ENCODE measurements at places on chromosomes 7 and 10.
A peak's percentile ranks its signal among the peaks of the same experiment; 100 is the strongest.

DNA sequence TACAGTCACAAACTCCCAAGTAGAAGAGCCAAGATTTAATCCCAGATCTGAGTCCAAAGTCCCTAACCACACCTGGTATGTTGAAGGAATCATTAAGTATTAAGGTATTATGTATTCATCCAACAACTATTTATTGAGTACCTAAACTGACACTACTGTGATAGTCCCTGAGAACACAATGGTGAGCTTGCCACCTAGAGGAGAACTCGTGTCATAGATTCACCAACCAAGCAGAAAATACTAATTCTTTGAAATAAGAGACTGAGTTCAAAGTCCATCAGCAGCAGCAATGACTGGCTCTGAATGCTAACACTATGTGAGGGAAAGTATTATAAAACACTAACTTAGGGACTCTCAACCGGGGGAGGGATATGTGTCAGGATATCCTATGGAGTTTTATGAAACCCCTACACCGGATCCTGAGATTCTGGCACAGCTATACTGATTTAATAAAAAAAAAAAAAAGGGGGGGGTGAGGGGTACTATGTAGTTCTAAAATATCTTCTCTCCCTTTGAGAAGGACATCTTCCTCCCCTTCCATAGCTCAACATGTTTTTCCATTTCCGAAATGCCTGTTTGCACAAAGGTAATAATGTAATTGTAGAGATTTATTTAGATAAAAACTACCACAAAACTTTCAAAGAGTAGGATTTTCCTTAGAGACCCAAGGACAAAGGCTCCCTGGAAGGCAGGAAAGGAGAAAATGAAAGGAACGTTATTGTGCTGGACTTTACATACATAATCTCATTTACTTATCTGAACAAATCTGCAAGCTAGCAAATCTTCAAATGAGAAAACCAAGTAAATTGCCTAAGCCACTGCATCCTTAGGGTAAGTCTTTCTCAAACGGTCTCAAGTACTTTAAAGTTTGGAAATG is 1.6 kb downstream of the NCOA4 start:
- DNase-seq: peak; percentile 42

DNA sequence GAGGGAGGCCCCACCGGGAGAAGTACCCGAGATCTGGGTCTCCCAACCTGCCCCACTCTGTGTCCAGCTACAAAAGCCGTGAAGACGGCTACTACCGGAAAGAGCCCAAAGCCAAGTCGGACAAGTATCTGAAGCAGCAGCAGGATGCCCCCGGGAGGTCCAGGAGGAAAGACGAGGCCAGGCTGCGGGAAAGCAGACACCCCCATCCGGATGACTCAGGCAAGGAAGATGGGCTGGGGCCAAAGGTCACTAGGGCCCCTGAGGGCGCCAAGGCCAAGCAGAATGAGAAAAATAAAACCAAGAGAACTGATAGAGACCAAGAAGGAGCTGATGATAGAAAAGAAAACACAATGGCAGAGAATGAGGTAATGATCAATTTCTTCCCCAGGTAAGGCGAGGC is 59.1 kb upstream of the PDCD4 start:
- no peak for DNase-seq

GRCh38 chr10:71736570-71736952 is 17.0 kb upstream of the C10orf105 start:
- no peak for DNase-seq

DNA sequence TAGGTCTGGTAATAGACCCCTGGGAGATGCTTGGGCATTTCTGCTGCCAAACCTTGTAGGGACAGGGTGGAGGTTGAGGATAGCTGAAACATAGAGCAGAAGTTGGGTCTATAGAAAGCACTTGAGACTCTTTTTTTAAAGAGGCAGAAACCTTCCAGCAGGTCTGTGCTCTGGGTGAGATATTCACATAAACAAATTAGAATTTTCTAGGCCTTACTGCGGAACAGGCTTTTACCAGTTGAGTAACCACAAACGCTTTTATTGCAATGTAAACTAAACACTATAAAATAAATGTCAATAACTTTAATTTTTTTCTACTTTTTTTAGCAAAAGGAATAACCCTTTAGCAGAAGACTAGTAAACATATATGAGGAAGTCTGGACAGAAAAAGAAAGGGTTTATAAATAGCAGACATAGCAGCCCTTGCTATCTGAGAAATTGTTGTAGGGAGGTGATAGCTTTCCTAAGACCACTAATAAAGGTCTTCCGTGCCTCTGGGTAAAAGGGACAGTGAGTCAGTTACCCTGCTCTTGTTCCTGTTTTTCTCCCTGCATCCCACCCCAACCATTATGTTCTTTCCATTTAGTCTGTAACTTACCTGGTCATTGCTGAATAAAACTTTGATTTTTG is 38.7 kb downstream of the CACNB2 start:
- no peak for DNase-seq

DNA sequence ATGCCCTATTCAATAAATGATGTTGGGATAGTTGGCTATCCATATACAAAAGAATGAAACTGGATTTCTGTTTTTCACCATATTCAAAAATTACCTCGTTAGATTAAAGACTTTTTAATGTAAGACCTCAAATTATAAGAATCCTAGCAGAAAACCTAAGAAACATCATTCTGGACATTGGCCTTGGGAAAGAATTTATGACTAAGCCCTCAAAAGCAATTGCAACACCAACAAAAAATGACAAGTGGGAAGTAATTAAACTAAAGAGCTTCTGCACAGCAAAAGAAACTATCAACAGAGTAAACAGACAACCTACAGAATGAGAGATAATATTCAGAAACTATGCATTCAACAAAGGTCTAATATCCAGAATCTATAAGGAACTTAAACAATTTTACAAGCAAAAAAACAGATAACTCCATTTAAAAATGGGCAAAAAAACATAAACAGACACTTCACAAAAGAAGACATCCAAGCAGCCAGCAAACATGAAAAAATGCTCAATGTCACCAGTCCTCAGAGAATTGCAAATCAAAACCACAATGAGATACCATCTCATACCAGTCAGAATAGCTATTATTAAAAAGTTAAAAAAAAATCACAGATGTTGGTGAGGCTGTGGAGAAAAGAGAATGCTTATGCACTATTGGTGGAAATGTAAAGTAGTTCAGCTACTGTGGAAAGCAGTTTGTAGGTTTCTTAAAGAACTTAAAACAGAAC is 309.8 kb downstream of the AHR start:
- DNase-seq: no peak

DNA sequence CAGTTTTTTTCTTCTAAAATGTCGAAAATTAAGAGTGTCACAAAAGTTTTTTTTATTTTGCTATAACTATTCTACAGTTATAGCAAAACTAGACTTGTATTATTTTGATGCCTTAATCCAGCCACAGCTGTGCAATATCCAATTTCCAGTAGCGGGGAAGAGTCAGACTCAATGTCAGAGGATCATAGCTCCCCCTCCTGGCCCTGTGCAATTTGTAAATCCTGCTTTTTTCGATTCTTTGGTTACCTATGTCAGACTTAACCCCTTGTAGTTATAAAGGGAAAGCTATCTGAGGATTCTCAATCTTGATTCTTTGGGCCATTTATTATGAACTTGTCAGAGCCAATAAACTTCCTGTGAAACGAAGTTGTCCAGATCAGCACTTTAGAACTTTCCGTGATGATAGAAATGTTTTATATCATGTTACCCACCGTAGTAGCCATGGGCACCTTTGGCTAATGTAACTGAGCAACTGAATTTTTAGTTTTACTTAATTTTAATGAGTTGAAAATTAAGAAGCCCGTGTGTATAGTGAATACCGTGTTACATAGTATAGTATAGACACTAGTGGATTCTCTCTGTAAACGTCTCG is 87.7 kb upstream of the PRKCQ start:
- DNase-seq: peak; percentile 44

GRCh38 chr7:18508443-18509427 is 13.2 kb downstream of the HDAC9 start:
- DNase-seq: no peak

DNA sequence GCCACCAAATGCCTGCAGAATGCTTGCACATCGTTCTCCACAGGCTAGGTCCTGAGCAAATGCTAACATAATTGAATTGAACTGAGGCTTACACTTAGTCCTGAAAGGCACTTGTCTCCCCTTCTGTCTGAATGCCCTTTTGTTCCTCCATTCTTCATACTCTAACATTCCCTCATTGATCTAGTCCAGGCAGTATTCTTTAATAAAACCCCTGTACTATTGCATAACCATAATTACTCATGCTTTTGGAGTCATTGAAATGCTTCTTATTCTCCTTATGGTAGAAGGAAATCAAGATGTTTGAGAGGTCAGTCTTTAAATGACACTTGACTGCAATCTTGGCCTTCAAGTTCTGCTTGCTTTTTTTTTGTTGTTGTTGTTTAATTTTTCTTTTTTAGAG is 7.1 kb downstream of the PI4K2A start:
- DNase-seq: no peak

GRCh38 chr10:86708068-86708782 is 39.9 kb downstream of the LDB3 start:
- DNase-seq: no peak

DNA sequence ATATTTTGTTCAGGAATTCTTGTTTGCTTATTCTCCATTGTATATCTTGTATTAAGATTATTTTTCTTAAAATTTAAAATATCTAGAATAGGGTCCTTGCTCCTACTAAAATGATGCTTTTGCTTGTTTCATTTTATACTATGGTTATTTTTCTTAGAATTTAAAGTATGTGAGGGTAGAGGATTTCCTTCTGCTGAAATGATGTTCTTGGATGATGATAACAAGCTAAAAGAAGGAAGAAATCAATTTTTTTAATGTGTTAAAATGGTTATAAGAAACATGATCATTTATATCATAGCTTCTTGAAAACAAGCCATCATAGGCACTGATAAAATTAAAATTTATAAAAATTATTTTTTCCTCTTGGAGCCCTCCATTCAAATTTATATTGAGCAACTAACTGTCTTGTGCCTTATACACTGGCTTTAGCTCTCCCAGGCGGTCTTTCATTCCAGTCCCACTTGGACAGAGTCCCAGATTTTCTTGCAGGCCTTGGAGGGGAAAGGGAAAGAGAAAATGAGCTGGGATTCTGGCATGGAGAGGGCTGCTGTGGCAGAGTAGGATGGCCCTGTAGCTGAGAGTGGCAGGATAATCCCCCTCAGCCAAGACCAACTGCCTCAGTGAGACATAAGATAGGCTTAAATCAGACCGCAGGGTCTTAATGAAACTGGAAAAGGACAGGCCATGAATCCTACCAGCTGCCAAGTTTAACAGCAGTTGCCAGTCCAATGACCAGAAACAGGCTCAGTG is 60.2 kb downstream of the DNAJB9 start:
- DNase-seq: no peak

- no peak for DNase-seq
Observed at GRCh38 chr7:24199978-24200377, 84.0 kb upstream of the NPY start.

DNA sequence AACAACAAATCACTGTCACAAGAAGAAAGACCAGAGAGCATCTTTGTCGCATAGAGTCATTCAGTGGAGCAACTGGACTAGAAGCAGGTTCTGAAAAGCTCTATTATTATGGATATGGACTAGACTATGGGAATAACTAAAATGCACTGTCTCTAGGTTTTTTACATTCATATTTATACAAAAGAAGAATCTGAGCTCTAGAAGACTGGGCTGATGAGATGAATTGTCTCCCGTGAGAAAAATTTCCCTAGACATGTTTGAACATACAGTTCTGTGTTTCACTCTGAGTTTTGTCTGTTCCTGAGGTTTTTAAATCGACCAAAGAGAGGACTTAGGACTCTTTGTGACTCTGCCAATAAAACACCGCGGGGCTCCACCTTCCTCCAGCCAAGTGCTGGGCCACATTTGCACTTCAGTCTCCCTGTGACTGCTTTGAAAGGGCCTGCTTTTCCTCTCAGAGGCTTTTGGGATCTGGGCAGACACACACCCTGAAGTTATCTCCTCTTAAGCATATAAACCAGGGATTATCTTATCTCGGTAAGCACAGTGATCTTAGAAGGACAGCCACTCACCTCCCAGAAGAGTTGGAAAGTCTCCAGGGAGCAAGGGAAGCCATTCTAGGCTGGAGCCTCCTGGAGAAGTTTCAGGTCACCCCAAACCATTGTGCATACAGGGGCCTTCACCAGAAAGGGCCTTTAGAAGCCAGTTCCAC is 101.0 kb upstream of the JCAD start:
- DNase-seq: no peak

- DNase-seq: no peak
Observed at GRCh38 chr7:407721-408539, 111.7 kb downstream of the PDGFA start.

DNA sequence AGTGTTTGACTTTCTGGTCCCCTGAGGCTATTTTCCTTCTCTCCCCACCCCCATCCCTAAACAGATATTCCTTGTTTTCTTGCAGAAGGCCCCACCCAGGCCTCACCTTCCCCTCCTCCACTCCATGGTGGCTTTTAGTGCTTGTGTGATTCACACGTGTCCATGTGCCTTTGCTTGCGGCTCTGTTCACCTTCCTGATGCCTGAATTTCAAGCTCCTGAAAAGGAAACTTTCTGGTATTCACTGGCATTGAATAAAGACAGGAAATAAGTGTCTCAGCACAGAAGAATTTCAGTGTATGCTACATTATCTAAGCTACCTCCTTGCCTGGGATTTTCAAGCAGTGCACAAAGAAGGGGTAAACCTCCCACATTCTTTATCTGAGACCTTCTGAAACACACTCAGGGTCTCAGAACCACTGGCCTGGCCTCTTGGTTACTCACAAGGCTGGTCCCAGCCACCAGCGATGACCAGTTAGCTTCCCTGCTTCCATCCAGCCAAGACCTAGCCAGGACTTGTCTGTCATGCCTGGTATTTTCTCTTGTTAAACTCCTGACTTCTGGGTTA is 17.2 kb upstream of the UBE2H start:
- no peak for DNase-seq

- DNase-seq: no peak
Observed at GRCh38 chr10:132001238-132001972, 19.7 kb upstream of the BNIP3 start.

DNA sequence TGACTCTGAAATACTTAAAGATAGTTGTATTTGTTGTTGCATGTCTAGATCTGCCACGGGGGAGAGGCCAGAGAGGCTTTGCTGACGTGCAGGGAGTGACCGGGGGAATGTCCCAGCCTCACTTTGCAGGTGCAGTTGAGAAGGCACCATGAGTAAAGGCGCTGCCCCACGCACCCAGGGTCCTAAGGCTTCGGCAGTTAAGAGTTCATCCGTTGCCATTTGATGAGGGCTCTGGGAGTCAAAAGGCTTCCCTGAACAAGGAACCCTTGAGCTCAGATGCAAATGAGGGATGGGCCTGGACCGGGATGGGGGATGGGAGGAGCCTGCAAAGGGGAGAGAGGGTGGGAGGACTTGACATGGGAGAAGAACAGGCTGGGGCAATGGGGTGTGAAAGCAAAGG is 20.4 kb downstream of the PPP2R2D start:
- no peak for DNase-seq

GRCh38 chr10:106577266-106577665 is 587.2 kb downstream of the SORCS1 start:
- DNase-seq: no peak

- DNase-seq: no peak
Observed at GRCh38 chr10:116809483-116810119, 39.7 kb upstream of the ENO4 start.

- no peak for DNase-seq
Observed at GRCh38 chr10:132708441-132708840, 77.5 kb downstream of the NKX6-2 start.
